ENCODE measurements at places on chromosomes 12 and 14.

DNA sequence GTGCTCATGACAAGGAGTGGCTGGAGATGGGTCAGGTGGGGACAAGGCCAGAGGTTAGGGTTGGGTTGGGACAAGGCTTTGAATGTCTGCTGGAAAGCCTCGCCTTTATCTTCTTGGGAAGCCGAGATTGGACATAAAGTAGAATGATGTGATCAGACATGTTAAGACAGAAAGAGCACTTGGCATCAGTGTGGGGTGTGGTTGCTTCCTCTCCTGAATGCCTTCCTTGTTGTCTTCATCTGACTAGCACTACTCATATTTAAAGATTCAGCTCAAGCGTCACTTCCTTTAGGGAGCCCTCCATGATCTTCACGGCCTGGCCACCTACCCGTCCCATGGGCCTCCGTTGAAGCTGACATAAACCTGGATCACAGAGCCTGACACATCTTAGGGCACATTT is 14.8 kb upstream of the C12orf75 start:
- no peak for DNase-seq

DNA sequence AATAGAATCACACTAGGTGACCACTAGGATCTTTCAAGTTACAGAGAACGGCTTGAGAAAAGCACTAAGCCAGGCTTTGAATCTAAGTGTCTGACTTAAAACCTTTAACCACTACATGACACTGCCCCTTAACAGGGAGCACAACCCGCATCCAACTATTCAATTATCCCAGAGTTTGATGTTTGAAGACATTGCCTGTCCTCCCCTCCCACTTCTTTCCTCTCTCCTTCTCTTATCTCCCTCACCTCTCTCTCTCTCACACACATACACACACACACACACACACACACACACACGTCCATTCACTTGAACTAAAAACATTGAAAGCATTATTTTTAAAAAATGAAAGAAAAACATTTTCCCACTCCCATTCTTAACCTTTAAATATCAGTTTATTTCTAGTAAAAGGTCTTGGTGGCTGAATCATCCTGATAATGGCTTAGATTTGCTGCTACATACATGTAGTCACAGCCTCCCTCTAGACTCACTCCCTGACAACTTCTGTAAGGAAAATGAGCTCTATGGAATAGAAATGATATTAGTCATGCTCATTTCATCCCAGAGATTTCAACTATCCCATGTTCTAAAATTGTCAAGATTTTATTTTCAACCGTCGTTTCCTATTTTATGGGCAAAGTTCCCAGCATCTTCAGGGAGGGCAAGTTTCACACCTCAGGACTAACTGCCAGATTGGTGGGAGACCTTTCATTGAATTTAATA is 53.5 kb upstream of the RAP1B start:
- no peak for DNase-seq

GRCh38 chr14:23361763-23362162 is 3.2 kb downstream of the EFS start:
- no peak for DNase-seq

DNA sequence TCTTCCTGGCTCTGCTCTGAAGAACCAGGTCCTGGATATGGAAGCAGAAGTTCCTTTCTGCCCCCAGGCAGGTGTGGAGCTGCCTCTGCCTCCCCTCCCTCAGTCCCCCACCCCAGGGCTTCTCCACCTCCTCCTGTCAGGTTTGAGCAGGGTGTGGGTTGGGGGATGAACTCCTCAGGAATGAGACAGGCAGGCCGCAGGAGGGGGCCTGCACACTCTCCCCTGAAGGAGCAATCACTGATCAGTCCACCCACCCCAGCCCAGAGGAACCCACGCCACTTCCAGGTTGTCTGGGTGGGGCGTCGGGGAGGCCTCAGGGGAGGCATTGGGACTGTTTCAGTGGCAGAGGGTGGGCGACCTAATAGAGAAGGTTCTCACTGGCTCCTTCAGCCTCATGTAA is 26.6 kb downstream of the FAIM2 start:
- DNase-seq = no peak

GRCh38 chr14:92223025-92223424 is 99.9 kb upstream of the SLC24A4 start:
- no peak for DNase-seq

DNA sequence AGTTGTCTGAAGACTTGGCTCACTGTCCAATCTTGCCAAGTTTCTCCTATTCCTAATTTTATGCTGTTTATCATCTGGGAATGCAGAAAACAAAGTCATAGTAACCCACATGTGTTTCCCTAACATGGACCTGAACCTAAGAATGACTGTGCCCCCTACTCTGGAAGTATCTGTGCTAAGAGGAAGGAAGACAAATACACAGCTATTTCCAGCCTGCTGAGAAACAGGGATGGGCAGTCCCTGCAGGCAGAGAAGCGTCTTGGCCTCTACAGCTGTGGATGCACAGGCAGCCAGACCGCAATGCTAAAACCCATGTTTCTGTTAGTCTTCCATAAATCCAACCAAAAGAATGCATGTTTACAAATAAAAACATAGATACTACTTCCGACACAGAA is 56.2 kb downstream of the DUSP16 start:
- no peak for DNase-seq

DNA sequence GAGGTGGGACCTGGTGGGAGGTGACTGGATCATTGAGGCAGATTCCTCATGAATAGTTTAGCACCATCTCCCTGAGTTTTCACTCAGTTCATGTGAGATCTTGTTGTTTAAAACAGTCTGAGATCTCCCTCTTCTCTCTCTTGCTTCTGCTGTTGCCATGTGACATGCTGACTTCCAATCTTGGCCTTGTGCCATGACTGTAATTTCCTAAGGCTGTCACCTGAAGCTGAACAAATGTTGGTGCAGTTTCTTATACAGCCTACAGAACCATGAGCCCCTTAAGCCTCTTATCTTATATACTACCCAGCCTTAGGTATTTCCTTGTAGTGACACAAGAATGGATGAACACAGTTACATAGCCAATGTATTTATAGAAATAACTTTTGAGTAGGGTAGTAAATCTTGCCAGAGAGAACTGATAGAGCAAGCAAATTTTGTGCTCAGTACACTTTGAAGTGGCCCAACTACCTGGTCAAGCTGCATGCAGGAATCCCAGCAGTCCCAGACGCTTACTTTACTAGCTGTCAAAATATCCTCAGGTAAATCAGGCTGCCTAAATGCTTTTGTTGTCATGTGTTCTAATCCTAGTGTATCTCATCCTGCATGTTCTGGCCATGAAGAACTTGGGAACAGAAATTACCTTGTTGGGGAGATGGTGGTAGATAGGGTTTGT is 445.6 kb upstream of the MIS18BP1 start:
- no peak for DNase-seq

GRCh38 chr14:88470542-88471440 is 84.0 kb downstream of the PTPN21 start:
- no peak for DNase-seq

GRCh38 chr14:44961151-44961553 is 595 bp downstream of the KLHL28 start:
- peak; percentile 33 for DNase-seq

- DNase-seq = no peak
Observed at GRCh38 chr14:103319422-103319821, 14.6 kb upstream of the EIF5 start.

- DNase-seq = no peak
Observed at GRCh38 chr12:32248441-32249140, 141.9 kb downstream of the BICD1 start.

GRCh38 chr12:77120156-77121085 is 55.1 kb upstream of the E2F7 start:
- DNase-seq = no peak

- no peak for DNase-seq
Observed at GRCh38 chr12:15522574-15523187, 200.4 kb downstream of the PTPRO start.

GRCh38 chr12:1523046-1523445 is 71.3 kb downstream of the FBXL14 start:
- DNase-seq = no peak

GRCh38 chr12:61412201-61412600 is 848.0 kb upstream of the USP15 start:
- DNase-seq = no peak

DNA sequence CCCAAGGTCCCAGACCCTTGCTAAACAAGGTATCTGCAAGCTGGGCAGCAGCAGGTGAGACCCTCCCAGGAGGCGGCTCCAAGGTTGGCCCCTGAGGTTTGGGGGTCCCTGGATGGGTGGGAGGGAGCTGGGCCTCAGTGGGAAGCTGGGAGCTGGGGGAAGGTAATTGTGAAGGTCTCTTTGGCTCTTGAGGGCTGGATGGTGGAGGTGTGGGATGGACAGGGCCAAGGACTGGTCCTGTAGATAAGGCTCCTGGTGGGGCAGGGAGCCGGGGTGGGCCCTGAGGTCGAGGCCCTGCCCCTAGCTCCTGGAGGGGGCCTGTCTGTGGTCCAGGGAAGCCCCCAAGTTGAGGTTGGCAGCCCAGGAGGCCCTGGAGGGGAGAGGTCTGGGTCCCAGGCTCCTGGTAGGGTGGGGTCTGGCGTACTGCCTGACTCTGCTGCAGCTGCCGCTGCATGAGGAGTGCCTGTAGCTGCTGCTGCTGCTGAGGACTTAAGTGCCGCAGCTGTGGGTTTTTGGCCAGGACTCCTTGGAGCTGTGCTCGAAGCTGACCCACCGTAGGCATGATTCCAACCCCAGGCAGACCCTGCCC is 13.1 kb upstream of the PRKAG1 start:
- no peak for DNase-seq

DNA sequence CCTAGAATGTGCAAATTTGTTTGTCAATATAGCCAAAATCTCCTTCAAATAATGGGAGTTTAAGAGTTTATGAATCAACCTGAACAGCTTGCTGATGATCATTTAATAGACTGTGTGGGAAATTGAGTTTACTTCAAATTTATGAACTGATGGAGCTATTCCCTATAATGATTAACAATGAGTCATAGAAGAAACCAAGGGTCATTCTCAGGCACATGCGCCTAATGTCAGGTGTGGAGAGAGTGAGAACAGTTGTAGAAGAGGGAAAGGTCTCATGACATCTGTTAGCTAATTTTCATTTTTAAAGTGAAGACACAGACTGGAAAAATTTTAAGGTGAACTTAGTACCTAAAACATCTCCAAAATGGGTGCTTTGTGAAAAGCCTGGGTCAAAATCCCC is 191.8 kb downstream of the BMP4 start:
- no peak for DNase-seq

- DNase-seq = no peak
Observed at GRCh38 chr12:3468836-3469235, 22.2 kb upstream of the PRMT8 start.

- DNase-seq = no peak
Observed at GRCh38 chr12:94169966-94170689, 21.8 kb downstream of the PLXNC1 start.

DNA sequence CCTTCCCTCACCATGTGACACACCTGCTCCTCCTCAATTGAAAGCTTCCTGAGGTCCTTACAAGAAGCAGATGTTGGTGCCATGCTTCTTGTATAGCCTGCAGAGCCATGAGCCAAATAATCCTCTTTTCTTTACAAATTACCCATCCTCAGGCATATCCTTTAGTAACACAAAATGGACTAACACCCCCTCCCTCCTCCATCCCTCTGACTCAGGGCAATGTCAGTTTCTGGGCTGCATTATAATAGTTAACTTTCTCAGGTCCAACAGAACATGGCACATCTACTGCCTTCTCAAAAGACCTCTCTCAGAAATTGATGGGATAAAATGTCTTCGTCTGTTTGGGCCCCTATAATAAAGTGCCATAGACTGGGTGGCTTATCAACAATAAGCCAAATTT is 287.0 kb downstream of the DPF3 start:
- no peak for DNase-seq

All from stimulated activated CD4-positive, alpha-beta T cell treated with anti-CD3 and anti-CD28 coated beads, Interleukin-15, amount 100 ng/mL, for 1 hour (primary cell).